ENCODE measurements at places on chromosomes 2 and 18.

DNA sequence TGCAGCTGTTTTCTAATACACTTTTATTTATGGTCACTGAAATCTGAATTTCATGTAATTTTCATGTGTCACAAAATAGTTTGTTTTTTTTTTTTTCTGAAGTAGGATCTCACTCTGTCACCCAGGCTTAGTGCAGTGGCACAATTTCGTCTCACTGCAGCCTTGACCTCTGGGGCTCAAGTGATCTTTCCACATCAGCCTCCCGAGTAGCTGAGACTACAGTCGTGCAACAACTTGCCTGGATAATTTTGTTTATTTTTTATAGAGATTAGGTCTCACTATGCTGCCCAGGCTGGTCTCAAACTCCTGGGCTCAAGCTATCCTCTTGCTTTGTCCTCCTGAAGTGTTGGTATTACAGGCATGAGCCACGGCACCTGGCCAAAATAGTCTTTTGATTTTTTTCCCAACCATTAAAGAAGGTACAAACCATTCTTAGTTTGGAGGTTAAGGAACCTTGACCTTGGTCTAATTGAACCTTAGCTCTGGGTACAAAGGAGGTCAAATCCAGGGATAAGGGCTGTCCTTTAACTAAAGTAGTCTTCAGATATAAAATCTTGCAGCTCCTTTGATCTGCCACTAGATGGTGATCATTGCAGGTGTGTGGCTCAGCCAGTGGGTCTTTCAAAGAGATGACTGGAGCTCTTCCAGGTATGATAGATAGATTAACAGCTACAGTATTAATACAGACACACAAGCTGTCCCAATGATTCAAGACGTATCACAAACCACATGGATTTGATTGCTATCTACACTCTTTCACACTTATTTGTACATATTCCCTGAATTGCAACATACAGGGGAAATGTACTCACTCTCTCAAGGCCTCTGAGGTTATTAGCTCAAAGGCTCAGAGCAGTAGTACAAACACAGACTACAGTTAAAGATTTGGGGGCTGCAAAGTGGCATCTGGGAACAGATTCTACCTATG, 4.7 kb upstream of the KRCC1 start:
- DNase-seq = no peak

DNA sequence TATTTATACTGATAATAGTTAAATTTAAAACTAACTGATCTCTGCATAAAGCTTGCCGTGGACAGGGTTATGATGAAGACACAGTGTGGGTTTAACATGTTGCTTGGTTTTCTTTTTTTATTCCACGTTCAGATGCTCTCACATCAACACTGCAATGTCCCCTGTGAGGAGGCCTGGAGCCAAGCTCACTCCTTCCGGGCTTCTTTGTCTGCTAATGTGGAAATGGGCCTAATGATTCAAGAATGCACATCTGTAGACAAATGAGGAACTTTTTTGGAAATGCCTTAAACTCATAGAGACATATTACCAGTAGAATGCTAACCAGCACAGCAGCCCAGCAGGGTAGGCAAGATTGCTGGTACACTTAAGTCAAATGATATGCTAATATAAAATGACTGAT, 208.0 kb downstream of the GALR1 start:
- DNase-seq = no peak

GRCh38 chr2:11573418-11574175, 39.8 kb downstream of the GREB1 start:
- DNase-seq = no peak

DNA sequence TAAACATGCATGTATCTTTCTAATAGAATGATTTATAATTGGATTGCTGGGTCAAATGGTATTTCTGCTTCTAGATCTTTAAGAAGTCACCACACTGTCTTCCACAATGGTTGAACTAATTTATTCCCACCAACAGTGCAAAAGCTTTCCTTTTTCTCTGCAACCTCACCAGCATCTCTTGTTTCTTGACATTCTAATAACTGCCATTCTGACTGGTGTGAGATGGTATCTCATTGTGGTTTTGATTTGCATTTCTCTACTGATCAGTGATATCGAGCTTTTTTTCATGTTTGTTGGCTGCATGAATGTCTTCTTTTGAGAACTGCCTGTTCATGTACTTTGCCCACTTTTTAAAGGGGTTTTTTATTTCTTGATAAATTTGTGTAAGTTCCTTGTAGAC, 182.5 kb downstream of the ANKRD44 start:
- DNase-seq = no peak

- no peak for DNase-seq
Observed at GRCh38 chr2:6073191-6074088, 381.3 kb downstream of the SOX11 start.

- no peak for DNase-seq
Observed at GRCh38 chr2:138708682-138709241, 71.4 kb downstream of the NXPH2 start.

DNA sequence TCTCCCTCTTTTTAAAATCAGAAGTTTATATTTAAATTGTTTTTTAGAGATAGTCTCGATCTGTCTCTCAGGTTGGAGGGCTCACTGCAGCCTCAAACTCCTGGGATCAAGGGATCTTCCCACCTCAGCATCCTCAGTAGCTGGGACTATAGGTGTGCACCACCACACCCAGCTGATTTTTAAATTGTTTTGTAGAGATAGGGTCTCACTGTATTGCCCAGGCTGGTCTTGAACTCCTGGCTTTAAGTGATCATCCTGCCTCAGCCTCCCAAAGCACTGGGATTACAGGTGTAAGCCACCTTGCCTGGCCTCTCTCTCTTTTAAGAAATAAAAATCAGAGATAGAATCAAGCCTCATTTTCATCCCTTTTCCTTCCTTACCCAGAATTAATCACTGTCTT, 22.1 kb downstream of the FAM171B start:
- DNase-seq = no peak

- DNase-seq = no peak
Observed at GRCh38 chr2:74059137-74059775, 74.5 kb downstream of the TET3 start.

- DNase-seq = no peak
Observed at GRCh38 chr18:8943900-8944870, 158.3 kb upstream of the NDUFV2 start.

DNA sequence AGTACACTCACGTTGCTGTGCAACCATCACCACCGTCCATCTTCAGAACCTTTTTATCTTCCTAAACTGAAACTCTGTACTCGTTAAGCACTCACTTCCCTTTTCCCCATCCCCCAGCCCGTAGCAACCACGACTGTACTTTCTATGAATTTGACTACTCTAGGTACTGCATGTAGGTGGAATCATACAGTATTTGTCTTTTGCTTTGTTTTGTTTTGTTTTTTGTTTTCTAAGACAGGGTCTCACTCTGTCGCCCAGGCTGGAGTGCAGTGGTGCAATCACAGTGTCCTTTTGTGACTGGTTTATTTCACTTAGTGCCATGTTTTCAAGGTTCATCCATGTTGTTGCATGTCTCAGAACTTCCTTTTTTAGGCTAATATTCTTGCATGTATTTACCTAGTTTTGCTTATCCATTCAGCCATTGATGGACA, 7.0 kb upstream of the TYMS start:
- DNase-seq = no peak

GRCh38 chr18:8625461-8626092, 16.3 kb downstream of the RAB12 start:
- no peak for DNase-seq

DNA sequence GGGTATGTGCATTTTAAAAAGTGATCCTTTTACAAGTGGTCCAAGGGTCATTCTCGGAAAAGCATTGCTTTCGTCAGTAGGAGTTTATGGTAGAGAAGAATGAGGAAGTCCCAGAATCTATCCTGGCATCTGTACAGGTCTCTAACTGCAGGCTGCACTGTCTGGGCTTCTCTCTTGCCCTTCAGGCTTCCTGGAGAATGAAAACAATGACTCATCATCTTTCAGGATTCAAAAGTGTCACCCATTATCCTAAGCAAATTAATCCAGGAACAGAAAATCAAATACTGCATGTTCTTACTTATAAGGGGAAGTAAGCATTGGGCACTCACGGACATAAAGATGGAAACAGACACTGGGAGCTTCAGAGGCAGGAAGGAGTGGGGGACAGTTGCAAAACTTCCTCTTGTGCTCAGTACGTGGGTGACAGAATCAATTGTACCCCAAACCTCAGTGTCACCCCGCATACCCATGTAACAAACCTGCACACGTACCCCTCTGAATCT, 60.2 kb upstream of the TXNDC2 start:
- DNase-seq = no peak

DNA sequence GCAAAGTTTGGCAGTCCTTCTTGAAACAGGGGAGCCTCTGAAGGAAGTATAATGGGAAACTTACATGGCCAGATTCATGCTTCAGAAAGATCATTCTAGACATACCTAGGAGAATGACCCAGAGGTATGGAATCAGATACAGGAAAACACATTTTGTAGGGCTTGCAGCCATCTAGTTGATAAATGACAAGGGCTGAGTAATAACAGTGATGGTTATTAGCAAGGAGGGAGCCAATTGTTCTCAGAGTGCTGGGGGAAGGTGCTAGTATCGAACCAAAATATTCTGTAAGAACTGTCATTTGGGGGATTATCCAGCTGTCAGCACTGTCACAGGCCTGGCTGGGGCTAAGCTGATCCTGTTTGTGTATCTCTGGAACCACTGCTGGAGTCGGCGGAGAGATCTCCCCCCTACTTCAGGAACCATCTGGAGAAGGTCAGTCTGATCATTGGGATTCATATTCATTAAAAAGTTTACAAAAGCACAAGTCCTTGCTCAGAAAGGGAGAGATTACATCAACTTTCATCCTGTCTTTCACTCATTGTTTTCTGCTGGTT, 113.8 kb upstream of the THSD7B start:
- DNase-seq = no peak

DNA sequence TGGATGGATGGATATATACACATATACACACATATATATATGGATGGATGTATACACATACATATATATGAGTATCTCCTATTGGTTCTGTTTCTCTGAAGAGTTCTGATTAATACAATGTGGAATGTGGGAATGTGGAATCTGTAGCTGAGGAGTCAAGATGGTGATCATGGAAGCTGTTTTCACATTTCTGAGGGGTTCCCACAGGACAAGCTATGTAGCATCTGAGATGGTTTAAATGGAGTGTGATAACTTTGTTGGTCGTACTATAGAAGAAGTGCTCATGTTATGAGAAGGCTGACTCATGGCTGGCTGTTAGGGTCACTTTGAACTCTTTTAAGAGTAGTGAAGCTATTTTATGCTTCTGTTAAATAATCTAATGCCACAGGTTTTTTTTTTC, 279.7 kb downstream of the MEIS1 start:
- no peak for DNase-seq

DNA sequence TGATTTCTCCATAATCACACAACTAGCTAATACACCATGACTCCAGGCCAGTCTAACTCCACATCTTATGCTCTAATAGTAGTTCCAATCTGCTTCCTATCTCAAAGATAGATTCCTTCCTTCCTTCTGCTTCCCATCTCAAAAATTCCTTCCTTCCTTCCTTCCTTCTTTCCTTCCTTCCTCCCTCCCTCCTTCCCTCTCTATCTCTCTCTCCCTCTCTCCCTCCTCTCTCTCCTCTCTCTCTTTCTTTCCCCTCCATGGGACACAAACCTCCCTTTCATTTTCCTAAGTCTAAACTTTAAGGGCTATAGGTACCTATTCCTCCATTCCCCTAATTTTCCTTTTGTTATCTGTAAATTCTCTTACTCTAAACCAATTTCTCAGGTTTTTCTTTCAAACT, 62.5 kb downstream of the CCDC88A start:
- no peak for DNase-seq

DNA sequence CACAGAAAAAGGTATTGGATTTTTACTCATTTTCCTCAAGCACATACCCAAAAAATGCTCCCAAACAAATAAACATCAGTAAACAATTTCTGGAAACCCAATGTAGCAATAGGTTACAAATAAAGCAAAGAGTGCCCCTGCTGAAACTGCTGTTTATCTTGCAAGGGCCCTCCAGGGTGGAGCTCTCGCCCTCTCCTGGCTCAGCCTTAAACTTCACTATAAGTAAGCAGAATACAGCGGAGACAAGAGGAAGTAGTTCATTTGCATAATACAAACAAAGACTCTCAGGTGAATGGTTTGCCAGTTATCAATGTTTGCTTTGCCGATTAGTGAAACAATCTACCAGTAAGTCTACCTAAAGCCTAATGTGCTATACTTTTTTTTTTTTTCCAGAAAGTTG, 437.6 kb downstream of the DLGAP1 start:
- no peak for DNase-seq

- no peak for DNase-seq
Observed at GRCh38 chr18:32439802-32440201, 30.9 kb downstream of the GAREM1 start.

DNA sequence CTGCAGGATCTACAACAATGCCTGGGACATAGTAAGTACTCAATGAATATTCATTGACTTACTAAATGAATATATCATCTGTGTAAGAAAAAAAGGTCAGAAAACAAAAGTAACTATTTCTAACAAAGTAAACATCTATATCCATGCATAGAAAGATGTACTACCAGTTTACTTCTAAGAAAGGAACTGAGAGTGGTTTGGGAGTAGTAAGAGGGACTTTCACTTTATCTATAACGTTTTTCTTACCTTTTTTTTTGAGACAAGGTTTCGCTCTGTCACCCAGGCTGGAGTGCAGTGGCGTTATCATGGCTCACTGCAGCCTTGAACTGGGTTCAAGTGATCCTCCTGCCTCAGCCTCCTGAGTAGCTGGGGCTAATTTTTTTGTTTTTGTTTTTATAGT, 25.7 kb downstream of the DHX57 start:
- no peak for DNase-seq

- DNase-seq = no peak
Observed at GRCh38 chr2:64823794-64824193, 165.4 kb upstream of the SLC1A4 start.

GRCh38 chr2:120525056-120526046, 179.4 kb downstream of the INHBB start:
- DNase-seq = no peak

DNA sequence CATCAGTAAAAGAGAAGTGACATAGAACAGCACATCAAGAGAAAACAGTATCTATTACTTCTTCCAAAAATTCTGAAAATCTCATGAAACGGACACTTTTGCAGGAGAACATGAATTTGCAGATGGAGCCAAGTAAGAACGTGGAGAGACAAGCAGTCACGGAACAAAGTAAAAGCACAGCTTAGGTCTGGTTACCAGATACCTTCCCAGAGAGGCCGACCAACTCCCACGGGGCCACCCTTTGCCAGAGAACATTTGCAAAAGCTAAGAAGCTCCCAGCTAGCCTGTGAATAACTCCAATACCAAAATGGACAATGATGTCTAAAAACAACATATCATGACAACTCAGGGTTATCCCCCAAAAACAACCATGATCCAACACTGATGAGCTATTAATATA, 38.9 kb downstream of the THAP4 start:
- no peak for DNase-seq

DNA sequence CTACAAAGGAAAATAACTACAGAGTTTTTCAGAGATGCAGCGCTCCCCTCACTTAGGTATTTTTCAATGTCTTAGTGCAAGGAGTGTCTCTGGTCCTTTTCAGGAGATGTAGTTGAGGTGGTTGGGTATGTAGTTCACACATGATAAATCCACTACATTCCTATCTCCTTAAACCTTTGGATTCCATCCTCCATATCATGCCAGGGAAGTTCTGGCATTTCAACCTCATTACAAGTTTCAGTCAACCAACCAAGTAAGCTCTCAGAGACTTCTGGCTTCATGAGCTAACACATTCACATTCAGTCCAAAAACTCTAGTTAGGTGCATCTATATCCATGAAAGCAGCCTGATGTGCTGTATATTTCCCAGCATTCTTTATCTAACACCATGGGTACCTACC, 47.3 kb downstream of the MAP3K20 start:
- no peak for DNase-seq

GRCh38 chr2:168355779-168356476, 100.1 kb upstream of the CERS6 start:
- no peak for DNase-seq

GRCh38 chr2:134145519-134145918, 108.4 kb upstream of the MGAT5 start:
- no peak for DNase-seq

Data from stimulated activated CD8-positive, alpha-beta memory T cell treated with anti-CD3 and anti-CD28 coated beads, Interleukin-15, amount 100 ng/mL, for 24 hours (primary cell).